ENCODE measurements at places on chromosomes 2 and 18. TPM values are rescaled to one million over a fixed set of nuclear protein-coding genes. Genes with fewer than 3 reads are reported as not detected.

Gene CFAP221
- total RNA-seq: 0.14 TPM

- no peak for DNase-seq
- no peaks in the 10 kb centered on the region for H3K36me3 ChIP-seq
- H3K4me3 ChIP-seq: no peak overlapping the region
- peaks cover 24% of the 10 kb centered on the region for H3K27me3 ChIP-seq
- H3K4me1 ChIP-seq: peaks cover 63% of the 10 kb centered on the region
Measured at GRCh38 chr2:8640498-8640897, 41.4 kb upstream of the ID2 start.

GRCh38 chr2:239625971-239626734, 225.3 kb upstream of the HDAC4 start:
- peaks cover 8% of the 10 kb centered on the region for H3K4me1 ChIP-seq
- no peaks in the 10 kb centered on the region for H3K27me3 ChIP-seq
- H3K27ac ChIP-seq: no peak overlapping the region
- no peaks in the 10 kb centered on the region for H3K36me3 ChIP-seq

DNA sequence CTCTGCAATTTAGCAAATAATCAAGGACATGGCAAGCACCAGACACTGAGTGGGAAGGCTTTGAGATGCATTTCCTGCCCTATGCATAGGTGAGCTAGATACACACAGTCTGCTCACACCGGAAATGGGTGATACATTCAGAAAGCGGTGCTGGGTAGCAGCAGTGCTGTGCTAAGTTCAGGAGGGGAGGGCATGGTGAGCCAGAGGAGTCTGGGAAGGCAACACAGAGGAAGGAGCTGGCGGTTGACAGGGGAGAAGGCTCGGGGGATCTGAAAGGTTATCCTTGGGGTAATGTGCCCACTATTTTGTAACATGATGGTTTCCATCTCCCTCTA, 57.4 kb upstream of the EPAS1 start:
- peaks cover 7% of the 10 kb centered on the region for H3K4me1 ChIP-seq
- H3K27me3 ChIP-seq: no peaks in the 10 kb centered on the region
- H3K27ac ChIP-seq: no peak overlapping the region
- no peak overlapping the region for H3K4me3 ChIP-seq

- no peak for DNase-seq
- H3K4me3 ChIP-seq: no peak overlapping the region
- H3K27ac ChIP-seq: no peak overlapping the region
- peaks cover 8% of the 10 kb centered on the region for H3K27me3 ChIP-seq
- peaks cover 18% of the 10 kb centered on the region for H3K36me3 ChIP-seq
Measured at GRCh38 chr2:236265675-236266074, 1.5 kb upstream of the ASB18 start.

Measured in WTC11 (cell line).